Large intestine (tissue), 12 donors: ENCODE measurements at places on chromosomes 3 and 15.
A peak's percentile ranks its signal among the peaks of the same experiment; 100 is the strongest.

DNA sequence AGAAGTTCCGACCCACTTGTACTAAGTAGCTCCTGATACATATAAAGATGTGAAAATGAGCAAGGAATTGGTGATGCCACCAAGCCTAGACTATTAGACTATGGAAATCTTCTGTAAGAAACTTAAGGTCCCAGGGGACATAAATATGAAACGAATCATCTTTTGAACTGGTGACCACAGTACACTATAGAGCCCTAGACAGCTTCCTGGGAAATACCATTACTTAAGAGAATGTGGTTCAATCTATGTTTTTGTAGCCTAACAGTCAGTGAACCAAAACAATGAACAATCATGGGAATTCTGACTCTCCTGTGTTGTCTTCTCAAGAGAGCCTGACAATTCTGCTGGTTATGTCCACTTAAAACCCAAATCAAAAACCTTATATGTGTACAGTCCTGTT, 191.6 kb downstream of the GREM1 start:
- H3K27me3 ChIP-seq = no peaks in the 10 kb centered on the region
- H3K4me1 ChIP-seq = no peaks in the 10 kb centered on the region
- no peaks in the 10 kb centered on the region for H3K36me3 ChIP-seq
- DNase-seq = no peak
- H3K27ac ChIP-seq = no peak overlapping the region

DNA sequence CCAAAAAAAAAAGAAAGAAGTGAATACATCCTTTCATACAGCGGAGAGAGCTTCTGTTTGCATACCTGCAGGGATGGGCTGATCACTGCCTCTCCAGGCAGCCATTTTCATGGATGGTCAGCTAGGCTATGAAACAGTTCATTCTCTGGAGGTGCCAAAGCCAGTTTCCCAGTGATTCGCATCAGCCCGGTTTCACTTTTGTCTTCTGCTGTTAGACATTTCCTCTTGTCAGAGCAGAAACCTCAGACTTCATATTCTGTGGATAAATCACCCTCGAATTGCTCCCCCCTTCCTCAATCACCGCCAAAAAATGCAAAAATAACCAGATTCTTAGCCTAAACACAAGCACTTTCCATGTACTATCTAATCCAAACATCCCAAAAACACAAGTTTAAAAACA, 225.6 kb downstream of the ADAMTS9 start:
- H3K36me3 ChIP-seq = no peaks in the 10 kb centered on the region
- peaks cover 3% of the 10 kb centered on the region for H3K27me3 ChIP-seq
- H3K4me3 ChIP-seq = no peak overlapping the region
- no peak overlapping the region for H3K27ac ChIP-seq

- DNase-seq = no peak
- H3K27ac ChIP-seq = no peak overlapping the region
- H3K4me3 ChIP-seq = no peak overlapping the region
- no peaks in the 10 kb centered on the region for H3K36me3 ChIP-seq
- H3K4me1 ChIP-seq = no peaks in the 10 kb centered on the region
Observed at GRCh38 chr3:153337369-153337768, 175.3 kb downstream of the RAP2B start.

DNA sequence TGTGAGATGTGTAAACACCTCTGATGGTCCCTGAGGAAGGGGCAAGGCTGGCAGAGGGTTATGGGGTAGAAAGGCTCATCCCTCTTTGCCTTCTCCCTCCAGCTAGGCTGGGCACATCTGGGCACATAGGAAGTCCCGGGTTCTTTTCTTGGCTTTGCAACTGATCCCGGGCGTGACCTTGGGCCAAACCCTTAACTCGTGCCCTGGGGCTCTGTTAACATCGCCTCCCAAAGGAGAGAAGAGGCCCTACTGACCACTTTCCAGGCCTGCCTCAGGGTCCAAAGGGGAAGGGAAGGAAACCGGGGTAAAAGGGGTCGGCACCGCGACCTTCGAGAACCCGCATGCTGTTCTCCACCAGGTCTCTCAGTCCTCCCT, 549 bp downstream of the C3orf18 start:
- DNase-seq = no peak
- no peaks in the 10 kb centered on the region for H3K36me3 ChIP-seq
- H3K4me1 ChIP-seq = peaks cover 34% of the 10 kb centered on the region
- peaks cover 15% of the 10 kb centered on the region for H3K27me3 ChIP-seq
- H3K27ac ChIP-seq = no peak overlapping the region
- H3K4me3 ChIP-seq = peak overlapping the region; percentile 45

GRCh38 chr3:2657971-2658370, 452.2 kb downstream of the IL5RA start:
- no peaks in the 10 kb centered on the region for H3K4me1 ChIP-seq
- no peaks in the 10 kb centered on the region for H3K27me3 ChIP-seq
- H3K4me3 ChIP-seq = no peak overlapping the region
- no peak overlapping the region for H3K27ac ChIP-seq
- DNase-seq = no peak
- H3K36me3 ChIP-seq = no peaks in the 10 kb centered on the region

GRCh38 chr3:152226176-152226575, 42.6 kb upstream of the MBNL1 start:
- no peak for DNase-seq
- no peaks in the 10 kb centered on the region for H3K27me3 ChIP-seq
- no peak overlapping the region for H3K4me3 ChIP-seq
- H3K4me1 ChIP-seq = no peaks in the 10 kb centered on the region

DNA sequence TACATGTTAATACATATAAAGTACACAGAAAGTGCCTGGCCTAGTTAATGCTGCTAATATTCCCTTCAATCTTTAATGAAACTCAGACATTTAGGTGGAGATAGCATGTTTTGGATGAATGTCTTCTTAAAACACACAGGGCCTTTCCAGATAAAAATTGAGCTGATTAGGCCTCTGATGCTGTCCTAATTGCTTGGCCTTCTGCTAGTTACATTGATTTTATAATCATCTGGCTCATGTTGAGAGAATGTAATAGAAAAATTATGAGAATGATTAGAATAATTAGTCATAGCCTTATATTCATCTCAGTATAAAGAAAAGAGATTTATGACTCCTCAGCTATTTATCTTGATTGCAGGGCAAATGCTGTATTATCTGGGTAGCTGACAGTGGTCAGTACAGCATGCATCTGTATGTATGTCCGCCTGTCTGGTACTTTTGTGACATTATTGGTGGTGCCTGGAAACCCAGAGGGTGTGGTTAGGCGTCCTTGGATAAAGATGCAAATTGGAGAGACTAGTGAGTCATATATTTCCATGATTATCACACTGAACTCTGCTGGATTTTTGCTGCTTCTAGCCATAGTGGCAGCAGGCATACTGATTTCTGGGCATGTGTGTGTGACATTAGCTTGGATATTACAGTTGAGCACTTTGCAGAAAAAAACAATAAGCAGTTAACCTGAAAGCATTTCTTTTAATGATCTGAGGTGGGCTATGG, 120.8 kb downstream of the FEZF2 start:
- no peak overlapping the region for H3K4me3 ChIP-seq
- no peaks in the 10 kb centered on the region for H3K4me1 ChIP-seq
- no peak overlapping the region for H3K27ac ChIP-seq
- H3K36me3 ChIP-seq = peaks cover 6% of the 10 kb centered on the region
- H3K27me3 ChIP-seq = no peaks in the 10 kb centered on the region

DNA sequence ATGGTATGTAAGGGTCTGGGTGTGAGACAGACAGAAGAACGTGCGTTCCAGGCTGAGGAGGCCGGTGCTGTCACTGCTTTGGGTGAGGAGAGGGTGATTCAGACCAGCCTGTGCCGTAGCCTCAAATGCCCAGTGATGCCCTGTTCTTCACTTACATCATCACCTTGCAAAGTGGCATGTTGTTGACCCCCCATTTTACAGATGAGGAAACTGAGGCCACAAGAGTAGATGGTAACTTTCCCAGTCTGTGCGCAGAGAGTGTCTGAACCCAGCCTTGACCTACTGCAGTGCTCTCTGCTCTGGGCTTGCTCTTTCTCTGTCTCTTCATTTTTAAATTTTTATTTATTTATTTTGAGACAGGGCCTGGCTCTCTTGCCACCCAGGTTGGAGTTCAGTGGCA, 1.6 kb upstream of the CTSH start:
- DNase-seq = no peak
- no peaks in the 10 kb centered on the region for H3K36me3 ChIP-seq
- peaks cover 7% of the 10 kb centered on the region for H3K4me1 ChIP-seq

DNA sequence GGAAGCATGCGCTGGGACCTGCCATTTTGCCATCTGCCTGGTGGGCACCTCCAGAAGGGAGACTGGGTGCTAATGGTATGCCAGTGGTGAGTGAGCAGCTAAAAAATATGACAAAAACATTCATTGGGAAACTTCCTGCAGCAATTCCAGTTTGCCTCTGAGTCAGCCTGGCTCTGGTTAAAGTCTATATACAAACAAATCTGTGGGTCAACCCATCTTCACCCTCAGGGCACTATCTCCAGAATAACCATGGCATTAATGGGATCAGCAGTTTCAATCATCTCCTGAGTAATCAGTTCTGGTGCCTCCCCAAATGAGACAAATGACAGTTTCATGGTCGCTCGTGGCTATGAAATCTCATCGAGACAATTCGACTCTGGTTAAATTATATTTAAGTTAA, 21.5 kb downstream of the FRMD4B start:
- H3K27ac ChIP-seq = no peak overlapping the region
- no peaks in the 10 kb centered on the region for H3K4me1 ChIP-seq
- H3K27me3 ChIP-seq = no peaks in the 10 kb centered on the region
- no peak for DNase-seq
- no peak overlapping the region for H3K4me3 ChIP-seq

- H3K27me3 ChIP-seq = no peaks in the 10 kb centered on the region
- no peak for DNase-seq
- H3K27ac ChIP-seq = no peak overlapping the region
- no peaks in the 10 kb centered on the region for H3K4me1 ChIP-seq
- H3K36me3 ChIP-seq = no peaks in the 10 kb centered on the region
Observed at GRCh38 chr3:18228060-18228459, 197.1 kb downstream of the SATB1 start.

DNA sequence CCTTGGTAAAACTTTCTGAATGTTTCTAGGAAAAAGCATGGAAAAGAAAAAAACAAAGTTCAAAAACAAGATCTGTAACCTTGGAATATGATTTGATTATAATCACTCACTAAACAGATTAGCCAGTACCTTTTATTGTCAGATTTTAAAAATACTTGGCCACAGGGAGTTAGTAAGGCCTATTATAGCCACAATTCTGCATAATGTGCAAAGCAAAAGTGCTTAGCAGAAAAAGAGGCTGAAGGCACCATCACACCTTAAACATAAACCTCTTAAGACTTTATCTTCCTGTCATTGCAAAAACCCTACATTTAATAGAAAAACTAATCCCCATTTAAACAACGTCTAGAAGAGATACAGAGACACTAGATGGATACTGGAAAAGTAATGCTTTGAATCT, 41.8 kb downstream of the CHSY1 start:
- peaks cover 2% of the 10 kb centered on the region for H3K36me3 ChIP-seq
- no peak overlapping the region for H3K27ac ChIP-seq
- H3K27me3 ChIP-seq = no peaks in the 10 kb centered on the region
- no peak overlapping the region for H3K4me3 ChIP-seq

DNA sequence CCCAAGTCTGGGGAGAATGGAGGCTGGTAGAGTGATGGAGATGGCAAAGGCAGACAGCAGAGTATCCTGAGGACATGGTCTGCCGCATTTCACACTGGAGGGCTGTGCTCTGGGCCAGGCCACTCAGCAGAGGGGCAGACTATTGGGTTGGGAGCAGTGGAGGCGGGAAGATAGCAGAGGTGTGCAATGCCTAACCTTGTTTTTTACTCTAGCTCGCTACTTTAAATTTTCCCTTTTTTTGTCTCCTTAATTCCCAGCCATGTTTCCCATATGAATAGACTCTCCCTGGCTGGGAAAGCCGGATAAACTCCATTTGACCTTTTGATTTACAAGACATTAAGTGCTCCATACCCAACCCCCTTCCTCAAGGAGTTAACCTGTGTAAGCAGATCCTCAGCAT, 33.5 kb upstream of the ST6GAL1 start:
- H3K27ac ChIP-seq = no peak overlapping the region
- no peaks in the 10 kb centered on the region for H3K4me1 ChIP-seq
- no peak overlapping the region for H3K4me3 ChIP-seq
- H3K27me3 ChIP-seq = no peaks in the 10 kb centered on the region

GRCh38 chr3:134647902-134648760, 2.7 kb downstream of the KY start:
- DNase-seq = no peak
- no peak overlapping the region for H3K4me3 ChIP-seq
- peaks cover 14% of the 10 kb centered on the region for H3K4me1 ChIP-seq
- no peak overlapping the region for H3K27ac ChIP-seq
- H3K36me3 ChIP-seq = no peaks in the 10 kb centered on the region
- peaks cover 15% of the 10 kb centered on the region for H3K27me3 ChIP-seq

DNA sequence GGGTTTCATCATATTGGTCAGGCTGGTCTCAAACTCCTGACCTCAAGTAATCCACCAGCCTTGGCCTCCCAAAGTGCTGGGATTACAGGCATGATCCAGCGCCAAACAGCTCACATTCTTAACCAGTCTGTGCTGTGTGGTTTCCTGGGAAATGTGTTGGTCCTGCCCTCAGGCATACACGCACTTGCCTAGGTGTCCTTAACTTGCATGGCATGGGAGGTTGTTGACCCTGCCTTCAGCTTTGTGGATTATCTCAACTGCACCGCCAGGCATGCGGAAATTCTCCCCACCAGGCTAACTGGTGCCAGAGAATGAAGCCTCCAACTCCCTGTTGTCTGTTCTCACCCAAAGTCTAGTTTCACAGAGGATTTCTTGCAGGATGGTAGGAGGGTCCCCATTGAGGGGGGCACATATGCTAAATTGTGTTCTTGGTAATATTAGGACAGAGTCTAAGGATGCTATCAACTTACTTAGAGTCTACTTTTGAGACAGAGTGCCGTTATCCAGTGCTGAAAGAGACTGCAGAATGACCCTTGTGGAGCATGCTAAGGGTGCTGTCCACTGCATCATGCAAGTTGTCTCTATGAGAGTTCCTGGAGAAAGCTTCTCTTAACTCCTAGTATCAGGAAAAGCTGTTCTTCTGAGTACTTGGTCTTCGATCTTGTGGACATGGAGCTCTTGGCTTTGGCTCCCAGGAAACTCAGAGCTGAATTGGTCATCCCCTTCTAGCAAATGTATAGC, 61.6 kb upstream of the EIF1B start:
- H3K27ac ChIP-seq = no peak overlapping the region
- H3K36me3 ChIP-seq = no peaks in the 10 kb centered on the region
- H3K27me3 ChIP-seq = no peaks in the 10 kb centered on the region
- no peak overlapping the region for H3K4me3 ChIP-seq
- DNase-seq = no peak

- no peaks in the 10 kb centered on the region for H3K27me3 ChIP-seq
- peak overlapping the region; percentile 87 for H3K27ac ChIP-seq
- no peaks in the 10 kb centered on the region for H3K36me3 ChIP-seq
- no peak overlapping the region for H3K4me3 ChIP-seq
- H3K4me1 ChIP-seq = peaks cover 70% of the 10 kb centered on the region
- no peak for DNase-seq
Observed at GRCh38 chr15:85030301-85030929, 48.8 kb downstream of the PDE8A start.

DNA sequence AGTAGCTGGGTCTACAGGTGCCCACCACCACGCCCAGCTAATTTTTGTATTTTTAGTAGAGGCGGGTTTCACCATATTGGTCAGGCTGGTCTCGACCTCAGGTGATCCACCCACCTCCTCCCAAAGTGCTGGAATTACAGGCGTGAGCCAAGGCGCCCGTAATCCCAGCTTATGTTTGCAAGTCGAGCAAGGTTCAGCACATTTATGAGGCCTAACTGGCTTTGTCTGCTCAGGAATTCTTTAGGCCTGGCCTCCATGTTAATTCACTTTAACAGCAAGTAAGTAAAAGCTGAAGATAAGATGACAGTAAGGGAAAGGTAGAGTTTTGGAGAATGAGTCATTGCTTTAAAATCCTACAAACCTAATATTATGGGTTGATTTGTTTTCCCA, 24.6 kb downstream of the SIDT1 start:
- no peak for DNase-seq
- H3K4me3 ChIP-seq = no peak overlapping the region
- H3K36me3 ChIP-seq = no peaks in the 10 kb centered on the region
- H3K27me3 ChIP-seq = no peaks in the 10 kb centered on the region
